ENCODE measurements at places on chromosomes 2 and 18.

- no peak for DNase-seq
Observed at GRCh38 chr2:143850084-143850483, 669.8 kb downstream of the ZEB2 start.

DNA sequence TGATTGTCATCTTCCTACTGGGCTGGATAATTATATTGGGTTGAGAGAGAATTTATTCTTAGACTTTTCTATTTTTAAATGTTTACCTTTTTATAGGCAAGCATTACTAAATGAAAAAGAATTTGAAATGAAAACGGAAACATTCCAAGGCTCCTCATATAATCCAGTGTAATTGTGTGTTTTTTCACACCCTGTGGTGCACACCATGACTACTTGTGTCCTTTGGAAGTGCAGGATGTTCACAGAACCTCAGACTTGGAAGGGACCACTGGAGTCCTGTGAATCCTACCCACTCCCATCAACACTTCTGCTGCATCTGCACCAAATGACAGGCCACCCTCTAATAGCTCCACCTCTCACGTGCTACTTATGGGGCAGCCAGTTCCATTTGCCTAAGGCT lies 48.0 kb downstream of the NAT8 start:
- DNase-seq, result no peak

DNA sequence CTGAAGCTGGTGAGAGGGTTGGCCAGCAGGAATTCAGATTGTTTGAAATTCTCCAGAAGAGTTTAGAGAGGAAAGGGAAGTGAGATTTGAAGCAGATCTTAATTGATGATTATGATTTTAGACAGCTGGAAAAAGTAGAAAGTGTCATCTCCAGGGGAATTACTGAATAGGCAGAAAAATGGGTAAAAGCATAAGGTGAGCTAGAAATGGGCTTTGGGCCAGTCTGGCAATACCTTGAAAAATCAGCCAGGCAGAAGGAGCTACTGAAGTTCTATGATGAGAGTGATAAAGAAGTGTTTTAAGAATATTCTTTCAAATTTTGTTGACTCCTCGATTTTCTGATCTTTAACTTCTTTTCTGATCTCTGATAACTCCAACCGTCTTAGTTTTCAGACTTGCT lies 172.9 kb upstream of the CCDC150 start:
- no peak for DNase-seq

DNA sequence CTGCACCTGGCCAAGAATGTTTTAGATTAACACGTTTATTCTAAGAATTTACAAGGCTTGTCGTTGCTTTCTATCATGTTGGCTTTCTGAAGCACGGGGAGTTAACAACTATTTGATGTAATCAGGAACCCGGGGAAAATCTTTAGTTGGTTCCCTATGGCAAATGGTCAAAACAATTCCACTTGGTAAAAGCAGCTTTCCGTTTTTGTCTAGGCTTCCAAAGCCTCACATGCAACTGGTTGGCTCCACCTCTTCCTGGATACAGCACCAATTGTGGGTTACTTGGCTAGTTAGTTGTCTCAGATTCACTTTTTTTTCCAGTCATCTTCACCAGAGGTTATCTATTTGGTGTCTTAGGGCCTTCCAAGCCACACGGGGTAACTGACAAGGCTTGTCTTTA lies 2.8 kb downstream of the COLEC12 start:
- no peak for DNase-seq

GRCh38 chr2:20515290-20516220 lies 68.7 kb downstream of the RHOB start:
- no peak for DNase-seq

DNA sequence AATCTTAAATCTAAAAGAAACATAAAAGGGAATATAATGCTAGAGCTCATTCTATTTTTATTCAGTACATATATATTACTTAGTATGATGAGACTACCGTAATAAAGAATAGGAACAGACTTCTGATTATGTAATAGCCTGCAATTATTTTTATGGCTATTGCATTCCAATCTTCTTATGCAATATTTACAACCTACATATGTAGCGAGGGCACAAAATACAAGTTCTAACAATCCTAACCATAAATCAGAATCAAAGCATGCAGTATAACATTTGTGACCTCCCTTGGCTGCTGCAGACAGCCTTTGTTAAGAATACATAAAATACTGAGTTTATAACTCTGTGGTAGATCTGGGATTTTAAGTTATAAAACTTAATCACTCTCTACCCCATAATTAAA lies 177.6 kb downstream of the BABAM2 start:
- DNase-seq, result no peak

GRCh38 chr2:142668420-142668819 lies 209.0 kb upstream of the KYNU start:
- DNase-seq, result no peak

DNA sequence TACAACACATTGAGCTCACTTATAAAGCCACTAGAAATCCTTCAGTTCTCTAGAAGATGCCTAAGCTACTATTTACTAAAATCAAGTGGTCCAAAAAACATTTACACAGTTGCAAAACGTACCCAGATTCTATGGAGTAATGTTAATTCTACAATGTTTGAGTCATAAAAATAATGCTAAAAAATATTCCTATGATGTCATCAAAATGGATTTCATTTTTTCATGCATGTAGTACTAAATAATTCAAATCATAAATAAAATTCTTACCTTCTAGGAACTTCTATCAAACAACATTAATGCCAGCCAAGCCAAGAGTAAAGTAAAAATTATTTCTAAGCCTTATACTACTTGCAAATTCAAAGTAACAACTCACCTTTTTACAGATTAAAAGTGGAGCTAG lies 168.9 kb upstream of the EPC2 start:
- no peak for DNase-seq

DNA sequence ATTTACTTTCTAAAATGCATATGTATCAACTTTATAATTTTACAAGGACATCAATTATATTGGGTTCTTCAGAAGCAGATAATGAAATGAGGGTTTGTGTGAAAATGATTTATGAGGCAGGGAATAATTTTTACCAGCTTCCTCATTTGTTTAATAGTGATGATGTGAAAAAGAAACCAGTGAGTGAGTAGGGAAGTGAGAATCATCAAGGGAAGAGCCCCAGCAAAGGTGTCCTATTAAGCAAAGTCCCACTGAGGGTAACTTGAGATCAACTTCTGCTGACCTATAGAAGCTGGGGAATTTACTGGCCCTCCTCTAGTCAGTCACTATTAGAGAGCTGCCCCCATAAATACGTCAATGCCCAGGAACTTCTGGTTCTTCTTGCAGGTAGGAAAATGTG lies 266.8 kb upstream of the LYPD1 start:
- no peak for DNase-seq

- no peak for DNase-seq
Observed at GRCh38 chr18:65704046-65704445, 46.8 kb upstream of the CDH7 start.

DNA sequence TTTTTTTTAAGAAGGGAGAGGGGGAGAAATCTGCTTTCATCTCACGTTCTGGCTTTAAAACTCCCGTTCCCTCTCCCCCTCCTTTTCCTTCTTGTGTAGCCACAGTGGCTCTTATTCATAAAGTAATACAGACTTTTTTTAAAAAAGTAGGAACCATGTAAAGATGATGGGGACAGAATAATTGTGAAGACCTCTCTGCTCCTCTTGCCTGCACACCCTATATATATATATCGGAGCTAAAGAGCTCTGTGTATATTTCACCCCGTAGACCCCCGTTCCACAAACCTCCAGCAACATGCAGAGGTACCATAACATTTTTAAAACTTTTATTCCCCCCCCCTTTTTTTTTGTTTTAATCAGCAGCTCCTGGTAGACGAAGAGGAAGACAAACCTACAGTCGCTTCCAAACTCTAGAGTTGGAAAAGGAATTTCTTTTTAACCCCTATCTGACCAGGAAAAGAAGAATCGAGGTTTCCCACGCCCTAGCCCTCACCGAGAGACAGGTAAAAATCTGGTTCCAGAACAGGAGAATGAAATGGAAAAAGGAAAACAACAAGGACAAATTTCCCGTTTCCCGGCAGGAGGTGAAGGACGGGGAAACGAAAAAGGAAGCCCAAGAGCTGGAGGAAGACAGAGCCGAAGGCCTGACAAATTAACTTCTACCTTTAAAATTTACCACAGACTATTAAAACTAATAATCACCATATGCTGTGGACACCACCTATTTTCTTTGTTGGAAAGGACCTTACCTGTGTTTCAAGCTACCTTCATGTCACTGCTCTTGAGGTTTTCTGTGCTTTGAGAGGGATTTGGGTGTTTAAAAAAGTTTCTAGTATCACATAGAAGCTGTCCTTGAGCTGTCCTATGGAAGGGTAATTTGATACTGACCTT lies 1.7 kb downstream of the HOXD8 start:
- DNase-seq, result no peak

DNA sequence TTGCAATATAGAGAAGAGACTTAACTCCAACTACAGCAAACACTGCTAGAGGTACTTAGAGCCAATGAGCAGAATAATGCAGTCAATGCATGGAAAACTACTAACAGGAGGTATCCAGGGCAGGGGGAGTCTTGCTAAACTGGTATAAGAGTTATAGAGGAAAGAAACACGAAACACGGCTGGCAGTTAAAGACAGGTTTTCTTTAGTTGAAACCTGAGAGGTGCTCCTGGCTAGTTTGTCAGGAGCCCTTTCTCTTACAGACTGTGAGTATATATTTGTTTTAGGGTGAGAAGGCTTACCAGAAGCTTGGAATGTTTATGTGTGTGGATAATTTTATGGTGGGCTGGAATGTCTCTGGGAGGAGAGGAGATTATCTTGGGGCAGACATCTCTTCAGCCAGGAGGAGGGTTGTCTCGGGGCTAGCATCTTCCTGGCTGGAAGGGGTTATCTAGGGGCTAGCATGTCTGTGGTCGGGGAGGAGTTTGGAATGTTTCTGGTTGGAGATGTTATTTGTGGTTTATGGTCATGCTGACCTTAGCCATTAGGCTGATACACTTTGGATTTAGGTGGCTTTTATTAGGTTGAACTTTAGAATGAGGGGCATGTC lies 1048.8 kb downstream of the DPP10 start:
- no peak for DNase-seq

DNA sequence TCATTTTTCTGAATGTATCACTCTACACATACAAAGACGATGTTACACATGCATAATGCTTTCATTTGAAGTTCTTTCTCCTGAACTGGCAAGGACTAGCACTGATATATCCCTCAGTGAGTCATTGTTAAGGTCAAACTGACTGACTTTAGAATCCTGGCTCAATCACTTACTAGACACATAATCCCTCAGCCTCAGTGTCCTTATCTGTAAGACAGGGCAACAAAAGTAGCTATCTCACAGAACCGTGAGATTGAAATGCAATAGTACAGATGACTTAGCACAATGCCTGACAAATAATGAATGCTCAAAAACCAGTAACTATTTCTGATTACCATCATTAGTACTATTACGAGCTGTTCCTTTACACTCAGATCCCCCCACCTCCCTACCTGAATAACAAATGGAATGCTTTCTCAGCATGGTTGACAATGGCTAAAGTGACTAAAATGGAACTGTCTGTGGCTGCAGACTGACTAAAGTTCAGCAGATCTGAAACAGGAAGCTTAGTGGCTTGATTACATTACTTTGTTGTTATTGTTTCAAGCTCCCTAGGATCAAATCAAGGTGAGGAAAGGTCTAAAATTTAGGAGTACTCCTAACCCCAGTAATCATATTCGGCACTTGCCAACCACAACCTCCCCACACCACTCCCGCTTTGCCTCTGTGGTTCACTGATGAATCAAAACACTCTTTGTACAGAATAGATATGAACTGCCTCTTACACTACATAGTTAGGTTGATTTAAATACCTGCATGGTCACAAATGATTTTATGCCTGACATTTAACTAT lies 35.8 kb upstream of the CACNB4 start:
- no peak for DNase-seq

GRCh38 chr2:63814114-63814513 lies 27.6 kb upstream of the UGP2 start:
- DNase-seq, result no peak

DNA sequence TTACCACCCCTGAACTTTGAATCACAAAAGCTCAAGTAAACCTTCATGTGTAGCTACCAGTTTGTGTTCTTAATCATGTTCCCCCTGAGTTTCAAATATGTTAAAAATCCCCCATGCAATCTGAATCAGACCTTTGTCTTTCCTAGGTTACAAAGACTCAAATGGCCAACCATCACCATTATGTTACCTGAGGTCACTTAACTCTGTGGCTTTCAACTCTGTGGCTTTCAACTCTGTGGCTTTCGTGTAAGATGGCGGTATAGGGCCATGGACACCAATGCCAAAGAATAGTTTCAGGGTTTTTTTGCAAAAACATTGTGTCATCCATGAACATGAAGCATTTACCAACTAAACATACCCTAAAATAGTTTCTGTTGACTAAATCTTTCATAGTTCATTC lies 6.7 kb downstream of the ERMN start:
- DNase-seq, result no peak

DNA sequence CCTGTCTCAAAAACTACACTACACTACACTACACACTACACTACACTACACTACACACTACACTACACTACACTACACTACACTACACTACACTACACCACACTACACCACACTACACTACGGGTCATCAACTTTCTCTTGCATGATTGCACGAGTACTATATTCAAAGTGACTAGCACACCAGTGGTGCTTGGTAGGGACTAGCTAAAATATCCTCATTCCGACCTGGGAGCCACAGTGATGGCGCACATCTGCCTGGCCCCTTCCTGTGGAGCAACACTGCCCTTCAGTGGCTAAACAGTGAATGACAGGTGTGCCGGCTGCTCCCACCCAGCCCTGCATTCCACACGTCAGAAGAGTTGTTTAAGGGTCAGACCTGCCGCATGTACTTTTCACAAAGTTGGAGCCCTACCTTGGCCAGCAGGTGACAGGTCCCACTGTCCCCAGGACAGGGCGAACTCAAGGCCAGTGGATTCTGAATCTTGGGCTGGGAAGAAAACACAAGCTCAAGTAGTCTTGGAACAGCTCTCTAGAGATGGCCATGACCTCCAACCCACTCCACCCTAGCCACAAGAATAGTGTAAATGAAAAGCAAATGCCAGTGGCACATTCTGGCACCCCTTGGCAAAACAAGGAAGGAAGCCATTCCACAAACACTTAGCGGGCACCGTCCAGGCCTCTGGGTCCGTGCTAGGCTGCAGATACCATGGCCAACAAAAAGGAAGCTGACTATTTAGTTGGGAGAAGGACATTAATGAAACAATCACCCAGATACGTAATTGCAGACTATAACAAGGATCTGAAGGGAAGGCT lies 79.7 kb upstream of the MSH2 start:
- DNase-seq, result peak; percentile 6

DNA sequence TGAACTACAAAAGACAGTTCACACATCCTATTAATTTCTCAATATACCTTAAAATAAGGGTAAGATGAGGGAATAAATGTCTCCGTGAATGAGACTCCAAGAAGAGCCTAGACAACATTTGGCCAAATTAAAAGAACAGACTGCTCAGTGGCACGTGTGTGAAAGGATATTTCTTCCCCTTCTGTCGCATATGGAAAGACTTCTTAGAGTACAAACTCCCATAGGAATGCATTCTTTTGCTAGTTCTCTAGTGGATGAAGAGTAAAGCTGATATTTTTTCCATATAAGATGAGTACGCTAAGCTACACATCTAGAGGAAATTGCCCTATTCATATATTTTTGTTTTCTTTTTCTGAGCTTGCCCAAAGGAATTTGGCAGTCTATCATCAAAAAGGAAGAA lies 710.0 kb upstream of the ID2 start:
- no peak for DNase-seq

- DNase-seq, result no peak
Observed at GRCh38 chr18:38747153-38747552, 1181.6 kb upstream of the CELF4 start.

Data from NCI-H1092 (cell line).